ENCODE measurements at places on chromosomes 13 and 19.

DNA sequence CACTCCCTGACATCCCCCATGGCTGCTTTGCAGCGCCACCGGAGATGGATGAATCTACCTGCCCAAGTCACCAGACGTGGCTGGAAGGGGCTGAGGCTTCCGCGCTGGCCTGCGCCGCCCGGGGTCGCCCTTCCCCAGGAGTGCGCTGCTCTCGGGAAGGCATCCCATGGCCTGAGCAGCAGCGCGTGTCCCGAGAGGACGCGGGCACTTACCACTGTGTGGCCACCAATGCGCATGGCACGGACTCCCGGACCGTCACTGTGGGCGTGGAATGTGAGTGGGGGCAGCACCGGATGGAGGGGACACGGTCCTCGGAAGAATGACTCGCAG, 4.6 kb downstream of the ICAM5 start:
- DNase-seq, result no peak

DNA sequence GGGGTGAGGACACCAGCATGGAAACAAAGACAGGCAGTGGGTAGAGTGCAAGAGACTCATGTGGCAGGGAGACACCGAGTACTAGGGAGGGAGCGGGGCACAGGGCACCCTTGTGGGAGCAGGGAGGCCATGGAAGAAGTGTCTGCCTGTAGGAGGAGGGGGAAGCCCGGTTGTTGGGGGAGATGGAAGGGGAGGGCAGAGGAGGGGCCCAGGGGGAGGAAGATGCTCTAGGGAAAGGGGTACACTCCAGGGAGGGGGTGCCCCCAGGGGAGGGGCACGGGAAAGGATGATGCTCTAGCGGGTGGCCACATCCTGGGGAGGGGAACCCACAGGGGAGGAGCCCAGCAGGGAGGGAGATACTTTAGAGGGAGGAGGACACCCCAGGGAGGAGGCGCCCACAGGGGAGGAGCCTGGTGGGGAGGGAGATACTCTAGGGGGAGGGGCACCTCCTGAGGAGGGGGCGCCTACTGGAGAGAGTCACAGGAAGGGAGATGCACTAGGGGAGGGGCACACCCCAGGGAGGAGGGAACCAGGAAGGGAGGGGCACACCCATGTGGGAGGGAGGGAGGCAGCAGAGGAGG, 24.9 kb downstream of the CPAMD8 start:
- DNase-seq, result no peak

DNA sequence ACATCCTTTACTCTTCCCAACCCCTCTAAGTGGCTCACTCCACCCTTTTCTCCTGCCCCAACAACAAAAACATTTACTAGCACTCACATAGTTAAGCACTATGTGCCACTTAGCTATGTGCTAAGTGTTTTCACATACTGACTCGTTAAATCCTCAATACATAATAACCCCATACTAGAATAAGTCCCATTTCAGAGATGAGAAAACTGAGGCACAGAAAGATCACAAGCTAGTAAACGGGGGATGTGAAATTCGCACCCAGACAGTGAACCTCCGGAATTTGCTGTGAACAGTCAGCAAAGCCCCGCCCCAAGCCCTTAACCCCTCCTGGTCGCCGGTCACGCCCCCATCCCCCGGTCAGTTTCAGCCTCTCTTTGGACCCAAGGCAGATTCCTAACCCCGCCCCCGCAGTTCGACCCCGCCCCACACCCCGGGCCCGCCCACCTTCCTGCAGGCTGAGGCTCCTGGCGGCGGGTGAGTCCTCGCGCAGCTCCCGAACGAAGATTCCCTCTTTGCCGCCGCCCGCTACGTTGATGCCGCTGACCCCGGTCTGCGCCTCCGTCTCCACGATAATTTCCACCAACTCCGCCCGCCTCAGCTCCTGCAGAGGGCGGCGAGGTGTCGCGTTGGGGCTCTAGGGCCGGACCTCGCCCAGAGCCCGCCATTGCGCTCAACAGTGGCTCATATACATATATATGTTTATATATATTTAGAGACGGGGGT, 9.8 kb downstream of the PRX start:
- DNase-seq, result peak; percentile 92

- DNase-seq, result no peak
Observed at GRCh38 chr13:102907016-102907756, 61.4 kb downstream of the ERCC5 start.

DNA sequence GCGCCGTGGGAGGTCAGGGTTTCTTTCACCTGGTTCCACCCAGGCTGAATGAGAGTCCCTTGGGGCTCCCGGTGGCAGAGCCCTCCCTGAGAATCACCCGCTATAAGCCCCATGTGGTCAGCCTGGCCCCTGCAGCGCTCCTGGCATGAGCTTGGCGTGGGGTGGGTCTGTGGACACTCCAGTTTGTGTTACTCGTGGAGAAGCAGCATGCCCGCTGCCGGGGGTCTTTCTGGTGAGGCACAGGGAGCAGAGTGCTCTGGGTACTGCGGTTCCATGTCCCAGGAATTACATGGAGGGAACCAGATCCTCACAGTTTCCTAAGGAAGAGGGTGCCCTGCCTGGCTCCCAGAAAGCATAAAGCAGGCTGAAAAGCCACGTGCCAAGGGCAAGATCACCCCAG, 62.2 kb downstream of the SMARCA4 start:
- DNase-seq, result no peak

DNA sequence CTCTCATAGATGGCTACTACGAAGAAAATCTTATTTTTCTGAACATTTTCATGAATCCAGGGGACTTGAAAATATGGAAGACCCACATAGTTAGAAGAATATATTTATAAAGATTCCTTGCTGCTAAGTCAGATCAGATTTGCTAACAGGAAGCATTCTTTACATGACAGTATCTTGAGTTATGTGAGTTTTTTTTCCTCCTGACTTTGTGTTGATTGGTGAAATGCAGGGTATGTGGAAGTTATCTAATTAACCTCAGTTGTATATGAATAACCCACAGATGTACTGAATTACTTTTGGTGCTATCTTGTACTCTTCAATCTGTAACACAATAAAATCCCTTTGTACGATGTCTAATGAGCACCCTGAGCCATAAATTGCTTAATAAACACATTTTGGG, 53.8 kb downstream of the ESD start:
- DNase-seq, result peak; percentile 23

DNA sequence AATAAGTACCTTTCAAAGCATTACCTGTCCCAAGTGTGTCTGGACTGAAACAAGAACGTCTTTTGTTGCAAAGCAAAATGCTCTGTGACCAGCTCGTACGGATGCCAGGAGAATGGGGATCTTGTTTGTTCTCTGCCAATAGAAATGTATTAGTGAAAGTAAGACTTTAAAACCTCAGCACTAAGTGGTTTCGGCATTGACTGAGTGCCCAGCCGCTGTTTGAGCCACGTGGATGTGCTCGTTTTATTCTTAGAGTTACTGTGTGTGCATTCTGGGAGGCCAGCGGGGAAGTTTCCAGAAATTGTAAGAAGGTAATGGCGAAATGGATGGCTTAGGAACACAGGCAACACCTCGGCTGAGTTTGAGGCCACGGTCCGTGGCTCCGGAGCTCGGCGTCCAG, 117.1 kb upstream of the USP29 start:
- no peak for DNase-seq

Measured in fibroblast of pulmonary artery (primary cell).